Psoas muscle (tissue), 8 donors: ENCODE measurements at places on chromosomes 5 and 9. TPM values are rescaled to one million over a fixed set of nuclear protein-coding genes. Genes with fewer than 3 reads are reported as not detected.

DNA sequence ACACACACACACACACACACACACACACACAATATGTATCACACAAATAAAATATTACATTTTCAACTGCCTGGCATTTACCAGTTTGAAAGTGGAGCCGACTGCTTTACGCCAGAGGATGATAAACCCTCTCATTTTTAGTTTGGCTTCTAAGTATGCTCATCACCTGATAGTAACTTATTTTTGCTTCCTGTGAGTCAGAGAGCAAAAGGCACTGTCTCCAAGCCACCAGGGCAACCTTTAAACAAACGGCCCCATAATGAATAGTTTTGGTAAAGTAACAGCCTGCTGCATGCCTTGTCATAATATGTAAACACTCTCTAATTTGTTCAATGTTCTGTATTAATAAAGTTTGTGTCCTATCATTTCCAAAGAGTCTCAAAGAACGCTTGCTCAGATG is 26.9 kb downstream of the KLF4 start:
- no peak overlapping the region for H3K4me3 ChIP-seq
- no peaks in the 10 kb centered on the region for H3K36me3 ChIP-seq
- H3K27ac ChIP-seq = no peak overlapping the region
- DNase-seq = no peak

Gene SQSTM1
- 917 TPM for polyA plus RNA-seq

- H3K4me1 ChIP-seq = no peaks in the 10 kb centered on the region
- no peak overlapping the region for H3K27ac ChIP-seq
- no peak for DNase-seq
Observed at GRCh38 chr9:16417749-16418148, 452.7 kb downstream of the BNC2 start.

- H3K36me3 ChIP-seq = peaks cover 89% of the 10 kb centered on the region
- no peaks in the 10 kb centered on the region for H3K4me1 ChIP-seq
- H3K27me3 ChIP-seq = no peaks in the 10 kb centered on the region
Observed at GRCh38 chr5:134396274-134396673, 15.4 kb downstream of the CDKN2AIPNL start.

DNA sequence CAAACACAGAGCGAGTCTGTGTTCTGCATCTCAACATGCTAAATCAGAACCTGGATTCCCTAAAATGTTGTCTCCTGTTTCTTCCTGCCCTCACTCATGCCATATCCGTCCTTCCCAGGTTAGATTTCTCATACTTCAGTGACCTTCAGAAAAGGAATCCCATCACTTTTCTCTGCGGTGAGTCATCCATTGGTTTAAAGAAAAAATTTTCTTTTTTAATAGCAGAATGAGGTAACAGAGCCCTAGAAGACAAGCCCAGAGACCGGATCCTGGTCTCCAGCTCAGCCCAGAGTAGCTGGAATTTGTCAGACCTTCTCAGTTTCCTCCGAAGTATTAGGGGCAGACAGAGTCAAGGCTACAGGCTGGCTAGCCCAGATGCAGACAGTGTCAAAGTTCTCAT is 143.2 kb upstream of the DMRT1 start:
- no peak for DNase-seq
- H3K27ac ChIP-seq = peak overlapping the region; percentile 95
- H3K4me3 ChIP-seq = no peak overlapping the region
- H3K4me1 ChIP-seq = peaks cover 50% of the 10 kb centered on the region
- no peaks in the 10 kb centered on the region for H3K36me3 ChIP-seq

GRCh38 chr5:34030048-34030447 is 13.0 kb downstream of the C1QTNF3 start:
- peaks cover 7% of the 10 kb centered on the region for H3K36me3 ChIP-seq
- no peaks in the 10 kb centered on the region for H3K4me1 ChIP-seq
- H3K27ac ChIP-seq = no peak overlapping the region
- H3K27me3 ChIP-seq = no peaks in the 10 kb centered on the region
- no peak overlapping the region for H3K4me3 ChIP-seq
- no peak for DNase-seq

Gene TNC
- polyA plus RNA-seq = 2.8 TPM

- H3K27ac ChIP-seq = no peak overlapping the region
- peaks cover 15% of the 10 kb centered on the region for H3K4me1 ChIP-seq
- no peak overlapping the region for H3K4me3 ChIP-seq
- no peaks in the 10 kb centered on the region for H3K27me3 ChIP-seq
Observed at GRCh38 chr5:135324897-135325650, 74.0 kb downstream of the MACROH2A1 start.

Gene PLAC8L1
- not detected for polyA plus RNA-seq

GRCh38 chr9:75471549-75472114 is 383.3 kb downstream of the OSTF1 start:
- no peak overlapping the region for H3K27ac ChIP-seq
- no peaks in the 10 kb centered on the region for H3K4me1 ChIP-seq
- H3K27me3 ChIP-seq = no peaks in the 10 kb centered on the region
- no peak overlapping the region for H3K4me3 ChIP-seq
- H3K36me3 ChIP-seq = no peaks in the 10 kb centered on the region

Gene EPB41L4B
- polyA plus RNA-seq = 0.33 TPM

Gene UHRF2
- 13.3 TPM for polyA plus RNA-seq

GRCh38 chr9:124394167-124394566 is 21.1 kb downstream of the PSMB7 start:
- no peak overlapping the region for H3K27ac ChIP-seq
- DNase-seq = no peak
- peaks cover 77% of the 10 kb centered on the region for H3K4me1 ChIP-seq

GRCh38 chr9:4559261-4560182 is 69.3 kb downstream of the SLC1A1 start:
- DNase-seq = no peak
- H3K27me3 ChIP-seq = no peaks in the 10 kb centered on the region
- no peaks in the 10 kb centered on the region for H3K36me3 ChIP-seq
- H3K4me3 ChIP-seq = no peak overlapping the region
- no peaks in the 10 kb centered on the region for H3K4me1 ChIP-seq

DNA sequence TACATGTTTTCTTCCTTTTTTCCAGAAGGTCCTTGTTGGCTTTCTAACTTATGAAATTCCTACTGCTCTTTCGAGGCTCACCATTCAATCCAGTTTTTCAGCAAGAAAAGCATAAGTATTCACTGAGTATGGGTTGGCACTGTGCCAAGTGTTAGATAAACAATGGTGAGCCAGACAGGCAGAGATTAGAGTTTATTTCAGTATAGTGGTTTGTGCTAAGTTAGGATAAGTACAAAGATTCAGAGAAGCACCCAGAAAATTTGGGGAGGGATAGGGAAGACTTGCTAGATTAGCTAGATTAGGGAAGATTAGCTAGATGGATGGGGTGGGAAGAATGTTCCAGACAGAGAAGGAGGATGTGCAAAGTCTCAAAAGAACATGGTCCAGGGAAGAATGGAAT is 122.9 kb downstream of the OXCT1 start:
- no peaks in the 10 kb centered on the region for H3K36me3 ChIP-seq
- H3K27me3 ChIP-seq = no peaks in the 10 kb centered on the region
- no peak overlapping the region for H3K4me3 ChIP-seq

DNA sequence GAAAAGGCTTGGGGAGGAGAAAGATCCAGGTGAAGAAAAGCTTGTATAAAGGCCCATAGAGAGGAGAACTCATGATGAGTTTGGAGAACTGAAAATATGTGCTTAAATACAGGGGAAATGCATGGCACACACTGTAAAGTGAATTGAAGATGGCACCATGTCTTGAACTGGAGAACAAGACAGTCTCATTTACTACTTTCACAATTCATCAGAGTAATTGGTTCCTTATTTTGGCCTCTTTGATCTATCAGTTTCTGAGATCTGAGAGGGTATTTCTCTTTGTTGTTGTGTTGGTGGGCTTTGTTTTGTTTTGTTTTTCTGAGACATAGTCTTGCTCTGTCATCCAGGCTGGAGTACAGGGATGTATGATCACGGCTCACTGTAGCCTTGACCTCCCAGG is 98.2 kb downstream of the CEMIP2 start:
- H3K27me3 ChIP-seq = no peaks in the 10 kb centered on the region
- no peak overlapping the region for H3K27ac ChIP-seq
- DNase-seq = no peak
- H3K4me1 ChIP-seq = no peaks in the 10 kb centered on the region
- H3K4me3 ChIP-seq = no peak overlapping the region
